Activated CD4-positive, CD25-positive, alpha-beta regulatory T cell treated with anti-CD3 and anti-CD28 coated beads, Interleukin-2, amount 50 U/mL, for 16 hours (primary cell): ENCODE measurements at places on chromosomes 7 and 10.
A peak's percentile ranks its signal among the peaks of the same experiment; 100 is the strongest.

GRCh38 chr7:37417107-37417474 is 31.6 kb downstream of the ELMO1 start:
- DNase-seq: no peak

GRCh38 chr7:28573059-28573553 is 160.8 kb downstream of the CREB5 start:
- no peak for DNase-seq

GRCh38 chr10:115030483-115031200 is 62.5 kb upstream of the ATRNL1 start:
- no peak for DNase-seq

- DNase-seq: no peak
Observed at GRCh38 chr10:96846395-96846794, 14.3 kb downstream of the LCOR start.

GRCh38 chr7:44533301-44534055 is 7.7 kb downstream of the NPC1L1 start:
- DNase-seq: no peak

DNA sequence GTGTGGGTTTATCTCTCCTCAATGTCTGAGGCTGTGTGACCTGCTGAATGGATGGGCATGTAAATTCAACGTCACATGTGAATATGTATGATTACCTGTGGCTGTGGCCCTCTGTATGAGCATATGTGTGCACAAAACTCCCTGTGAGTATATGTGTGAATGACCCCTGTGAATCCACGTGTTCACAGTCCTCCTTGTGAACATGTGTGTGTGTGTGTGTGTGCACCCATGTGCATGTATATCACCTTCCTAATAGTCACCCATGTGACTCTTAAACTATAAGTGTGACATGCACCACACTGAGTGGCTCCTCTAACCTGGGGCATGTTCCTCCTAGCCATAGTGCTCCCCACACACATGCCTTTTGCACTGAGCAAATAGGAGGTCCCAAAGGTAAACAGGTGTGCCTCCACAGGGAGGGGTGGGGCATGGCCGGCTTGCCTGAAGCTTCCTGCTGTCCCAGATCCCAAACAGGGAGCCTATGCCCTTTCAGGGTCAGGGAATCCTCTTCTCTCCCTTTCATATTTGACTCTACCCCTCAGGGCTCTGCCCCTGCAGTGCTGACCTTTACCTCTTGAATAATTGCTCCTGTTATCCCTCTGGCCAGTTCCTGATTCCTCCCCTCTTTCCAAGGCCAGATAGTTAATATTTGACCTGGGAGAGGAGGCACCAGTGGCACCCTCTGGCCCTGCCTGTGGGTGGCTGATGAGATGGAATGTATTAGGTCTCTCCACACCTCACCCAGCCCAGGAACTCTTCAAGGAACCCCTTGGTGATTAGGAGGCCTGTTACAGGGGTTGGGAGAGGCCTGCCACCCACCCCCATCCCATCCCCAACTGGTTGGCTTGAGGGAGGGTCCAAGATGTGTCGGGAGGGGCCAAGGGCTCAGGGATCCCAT is 1.9 kb downstream of the SEMA4G start:
- DNase-seq: no peak

DNA sequence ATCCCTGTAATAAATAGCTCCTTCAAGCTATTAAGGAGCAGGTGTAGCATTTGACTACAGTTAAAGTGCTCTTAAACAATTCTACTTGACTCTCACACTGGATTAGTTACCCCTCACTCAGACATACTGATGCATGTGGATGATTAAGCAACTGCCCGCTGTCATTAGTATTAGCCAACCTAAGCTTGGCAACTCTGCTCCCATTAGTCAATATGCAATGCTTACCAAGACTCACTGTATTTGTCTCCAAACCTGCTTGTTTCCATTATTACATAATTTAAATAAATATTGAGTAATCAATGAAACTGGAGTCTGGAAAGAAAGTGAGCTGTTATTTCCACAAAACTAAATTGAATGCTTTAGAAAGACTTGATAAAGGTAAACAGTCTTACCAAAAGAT is 144.0 kb upstream of the ASAH2 start:
- no peak for DNase-seq

- no peak for DNase-seq
Observed at GRCh38 chr7:46080595-46081159, 159.6 kb upstream of the IGFBP3 start.

DNA sequence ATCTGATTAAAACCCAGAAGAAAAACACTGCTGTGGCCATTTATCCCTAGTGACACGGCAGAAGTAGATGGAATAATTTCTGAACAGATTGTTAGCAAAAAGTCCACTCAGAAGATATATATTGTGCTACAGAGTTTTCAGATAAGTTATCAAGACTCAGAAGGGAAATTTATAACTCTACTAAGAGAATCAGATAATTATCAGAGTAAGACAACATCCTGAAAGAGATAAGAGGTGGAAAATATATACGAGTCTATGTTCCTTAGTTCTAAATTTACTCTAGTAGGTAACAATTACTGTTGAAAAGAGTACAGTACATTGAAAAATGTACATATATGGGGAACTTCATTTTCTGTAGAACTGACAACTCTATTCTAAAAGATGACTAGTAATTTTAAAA is 176.7 kb downstream of the GNAI1 start:
- DNase-seq: no peak

DNA sequence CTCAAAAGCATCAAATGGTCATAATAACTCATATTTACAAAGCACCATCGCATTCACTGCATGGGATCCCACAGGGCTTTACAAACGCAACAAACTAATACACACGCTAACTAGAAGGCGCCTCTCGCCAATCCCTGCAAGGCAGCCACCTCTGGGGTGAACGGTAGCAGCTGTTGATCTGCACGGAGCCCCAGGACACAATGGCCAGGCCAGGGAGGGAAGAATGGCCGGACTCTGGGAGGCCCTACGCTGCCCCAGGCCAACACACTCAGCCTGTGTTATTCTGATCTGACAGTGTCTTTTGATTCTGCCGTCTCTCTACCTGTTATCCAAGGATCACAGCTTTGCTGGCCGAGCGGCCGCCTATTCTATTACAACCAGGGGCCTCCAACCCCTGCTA is 41.8 kb downstream of the HABP2 start:
- no peak for DNase-seq

- peak; percentile 8 for DNase-seq
Observed at GRCh38 chr10:95430231-95430951, 130.8 kb downstream of the SORBS1 start.

DNA sequence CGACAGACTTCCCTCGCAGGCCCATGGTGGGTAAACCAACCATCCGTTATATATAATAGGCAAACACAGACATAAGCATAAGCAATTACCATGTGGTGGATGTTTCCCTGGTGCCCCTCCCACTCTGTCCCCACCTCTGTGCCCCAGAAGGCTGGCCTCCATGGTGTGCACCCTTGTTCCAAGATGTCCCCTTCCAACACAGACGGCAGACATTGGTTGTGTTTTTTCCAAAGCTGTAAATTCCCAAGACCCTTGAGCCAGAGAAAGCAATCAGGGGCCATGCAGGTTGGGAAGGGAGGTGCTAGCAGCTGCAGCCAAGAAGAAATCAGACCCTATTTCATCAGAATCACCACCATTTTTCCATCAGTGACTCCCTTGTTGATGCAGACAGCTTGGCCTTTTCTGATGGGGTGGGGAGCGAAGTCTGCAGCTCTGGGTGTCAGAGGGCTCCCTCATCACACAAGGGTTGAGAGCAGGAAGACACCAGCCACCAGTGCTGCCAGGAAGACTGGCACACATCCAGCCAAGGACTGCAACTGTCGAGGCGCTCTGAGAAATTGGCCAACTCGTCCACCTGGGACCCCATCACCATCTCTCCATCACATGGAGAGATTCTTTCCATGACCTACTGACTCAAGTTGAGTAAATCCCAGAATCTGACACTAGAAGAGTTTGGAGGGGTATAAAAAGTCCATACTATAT is 86.8 kb upstream of the CHST15 start:
- DNase-seq: no peak

DNA sequence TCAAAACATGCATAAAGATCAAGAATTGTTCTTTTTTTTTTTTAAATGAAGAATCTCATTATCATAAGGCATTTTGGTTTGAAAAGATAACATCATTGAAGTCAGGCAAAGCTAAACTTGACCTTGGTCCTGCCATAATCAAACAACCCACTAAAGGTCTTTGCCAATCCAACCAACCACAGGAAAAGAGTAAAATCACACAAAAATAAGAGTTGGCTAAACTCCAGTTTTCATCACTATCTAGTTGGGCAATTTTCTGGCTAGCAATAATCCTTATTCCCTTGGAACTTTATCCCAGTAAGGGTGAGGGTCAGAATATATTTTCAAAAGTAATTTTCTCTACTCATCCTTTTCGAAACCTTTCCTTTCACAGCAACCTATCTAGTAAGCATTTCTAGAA is 62.4 kb downstream of the HIBADH start:
- no peak for DNase-seq

- no peak for DNase-seq
Observed at GRCh38 chr7:27031289-27032172, 64.3 kb downstream of the HOXA1 start.

- no peak for DNase-seq
Observed at GRCh38 chr10:110524179-110524858, 26.6 kb downstream of the DUSP5 start.
